Activated naive CD8-positive, alpha-beta T cell treated with anti-CD3 and anti-CD28 coated beads for 36 hours (primary cell): ENCODE measurements at places on chromosomes 4 and X. TPM values are rescaled to one million over a fixed set of nuclear protein-coding genes. Genes with fewer than 3 reads are reported as not detected.

DNA sequence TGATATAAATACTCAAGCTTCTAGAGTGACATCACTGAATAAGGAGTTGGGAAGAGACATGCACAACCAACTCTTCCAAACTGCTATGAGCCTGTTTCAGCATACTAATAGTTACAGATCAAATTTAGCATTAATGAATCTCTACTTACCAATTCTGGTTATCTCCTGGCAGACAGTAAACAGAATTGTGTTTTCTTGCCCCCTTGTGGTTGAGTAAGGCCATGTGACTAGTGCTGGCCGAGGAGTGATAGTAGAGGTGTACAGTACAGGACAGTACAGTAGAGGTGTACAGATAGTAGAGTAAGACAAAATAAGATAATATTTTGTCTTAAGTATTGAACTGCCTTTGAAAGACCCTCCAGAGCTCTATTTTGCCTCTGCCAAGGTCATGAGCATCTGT is 681.4 kb downstream of the GABRG1 start:
- DNase-seq, result no peak

- no peak for DNase-seq
These were observed 140.6 kb downstream of the GPM6A start for GRCh38 chr4:175671491-175671934.

DNA sequence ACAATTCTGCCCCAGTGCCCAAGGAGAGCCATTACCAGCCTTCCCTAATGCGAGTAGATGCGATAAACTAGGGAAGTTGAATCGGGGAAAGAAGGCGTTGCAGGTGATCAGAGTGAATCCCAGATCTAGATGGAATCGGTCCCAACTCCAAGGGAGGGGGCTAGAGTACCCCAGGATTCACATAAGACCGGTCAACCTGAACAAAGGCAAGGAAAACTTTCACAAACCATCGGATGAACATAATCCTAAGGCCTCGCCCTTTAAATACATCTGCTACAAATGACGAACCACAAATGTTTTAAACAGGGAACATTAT is 11.2 kb upstream of the ZCCHC13 start:
- DNase-seq, result no peak

GRCh38 chr4:43341741-43342140 is 449.2 kb downstream of the GRXCR1 start:
- no peak for DNase-seq

GRCh38 chrX:20231598-20231997 is 35.1 kb downstream of the RPS6KA3 start:
- no peak for DNase-seq

GRCh38 chrX:16042980-16043379 is 80.4 kb upstream of the GRPR start:
- DNase-seq, result no peak

GRCh38 chrX:69031971-69032391 is 133.3 kb downstream of the PJA1 start:
- no peak for DNase-seq

DNA sequence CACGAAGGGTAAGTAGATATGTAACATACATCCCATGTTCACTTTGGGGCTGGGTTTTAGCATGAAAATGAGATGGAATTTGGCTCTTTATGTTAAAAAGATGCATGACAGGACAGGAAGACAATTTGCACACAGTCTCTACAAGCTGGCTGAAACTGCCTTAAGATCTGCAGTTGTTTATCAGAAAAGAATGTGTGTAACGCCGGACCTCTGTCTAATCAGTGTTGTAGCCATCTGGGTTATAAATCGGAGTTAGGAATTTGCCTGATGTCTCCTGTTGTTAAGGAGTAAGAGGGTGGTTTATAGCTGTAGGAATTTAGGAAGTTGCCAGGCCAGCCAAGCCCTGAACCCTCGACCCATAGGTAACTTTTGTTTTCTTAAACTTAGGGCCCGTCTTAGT is 562.9 kb upstream of the FAT1 start:
- no peak for DNase-seq

- DNase-seq, result no peak
These were observed 1778.2 kb upstream of the PCDH10 start for GRCh38 chr4:131370846-131371245.

DNA sequence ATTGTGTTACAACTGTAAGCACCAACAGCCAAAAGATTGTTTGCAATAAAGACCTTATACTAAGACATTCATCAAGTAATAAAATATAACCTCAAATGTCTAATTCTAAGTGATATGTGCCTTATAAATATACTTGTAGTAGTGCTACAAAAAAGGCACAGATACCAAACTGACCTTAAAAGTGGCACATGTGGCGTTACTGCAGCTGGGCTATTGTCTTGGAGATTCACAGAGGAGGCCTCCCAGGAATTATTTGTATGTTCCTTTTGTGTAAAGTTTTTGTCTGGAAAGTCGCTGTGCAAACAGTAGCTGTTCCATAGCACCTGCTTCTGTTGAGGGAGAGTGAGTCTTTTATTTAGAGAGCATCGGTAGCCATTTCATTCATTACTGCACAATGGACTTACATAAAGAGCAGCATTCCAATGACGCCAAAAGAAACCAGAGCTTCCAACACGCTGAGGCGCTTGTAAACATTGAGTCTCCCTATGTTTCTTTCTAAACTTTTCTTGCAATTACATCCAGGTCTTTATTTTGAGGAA is 143.7 kb downstream of the RPA4 start:
- no peak for DNase-seq

GRCh38 chrX:43557792-43558191 is 98.3 kb upstream of the MAOA start:
- peak; percentile 33 for DNase-seq

DNA sequence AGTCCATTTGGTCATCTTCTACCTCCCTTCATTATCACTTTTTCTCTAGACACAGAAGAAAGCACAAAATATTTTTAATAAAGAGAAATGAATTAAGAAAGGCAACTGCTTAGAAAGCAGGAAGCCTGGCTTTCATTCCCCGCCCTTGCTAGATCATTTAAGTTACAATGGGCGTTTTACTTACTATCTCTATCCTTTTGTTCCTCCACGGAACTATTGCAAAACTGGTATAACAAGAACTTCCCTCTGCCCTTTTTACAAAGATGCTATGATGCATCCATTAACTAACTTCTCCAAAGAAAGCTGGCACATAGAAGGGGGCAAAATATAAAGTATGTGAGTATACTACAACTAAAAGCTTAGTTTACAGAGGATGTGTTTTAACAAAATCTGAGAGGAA is 434.5 kb upstream of the FTHL17 start:
- DNase-seq, result no peak

- no peak for DNase-seq
These were observed 126.7 kb downstream of the AFAP1 start for GRCh38 chr4:7812921-7813320.

DNA sequence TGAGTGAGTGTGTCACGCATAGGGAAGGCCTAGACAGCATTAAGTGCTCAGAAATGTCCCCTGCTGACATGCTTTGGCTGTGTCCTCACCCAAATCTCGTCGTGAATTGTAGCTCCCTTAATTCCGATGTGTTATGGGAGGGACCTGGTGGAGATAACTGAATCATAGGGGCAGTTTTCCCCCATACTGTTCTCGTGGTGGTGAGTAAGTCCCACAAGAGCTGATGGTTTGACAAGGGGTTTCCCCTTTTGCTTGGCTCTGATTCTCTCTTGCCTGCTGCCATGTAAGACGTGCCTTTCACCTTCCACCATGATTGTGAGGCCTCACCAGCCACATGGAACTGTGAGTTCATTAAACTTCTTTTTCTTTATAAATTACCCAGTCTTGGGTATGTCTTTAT is 78.0 kb downstream of the NSUN7 start:
- DNase-seq, result no peak

DNA sequence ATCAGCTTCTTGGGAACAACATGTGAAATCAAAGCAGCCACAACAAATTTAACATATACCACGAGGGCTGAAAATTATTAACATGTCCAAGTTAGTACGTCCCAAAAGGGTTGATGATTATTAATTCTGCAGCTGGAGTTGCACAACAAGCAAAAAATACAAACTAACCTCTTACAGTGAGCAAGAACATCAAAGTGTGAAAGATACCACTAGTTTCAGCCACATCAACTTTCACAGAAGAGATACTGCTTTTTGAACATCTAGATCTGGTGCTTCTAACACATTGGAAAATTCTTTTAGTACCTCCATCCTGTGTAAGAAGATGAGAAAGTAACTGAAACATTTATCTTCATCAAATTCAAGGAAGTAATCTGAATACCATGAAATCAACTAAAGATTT is 334.1 kb downstream of the PCDH7 start:
- DNase-seq, result no peak

DNA sequence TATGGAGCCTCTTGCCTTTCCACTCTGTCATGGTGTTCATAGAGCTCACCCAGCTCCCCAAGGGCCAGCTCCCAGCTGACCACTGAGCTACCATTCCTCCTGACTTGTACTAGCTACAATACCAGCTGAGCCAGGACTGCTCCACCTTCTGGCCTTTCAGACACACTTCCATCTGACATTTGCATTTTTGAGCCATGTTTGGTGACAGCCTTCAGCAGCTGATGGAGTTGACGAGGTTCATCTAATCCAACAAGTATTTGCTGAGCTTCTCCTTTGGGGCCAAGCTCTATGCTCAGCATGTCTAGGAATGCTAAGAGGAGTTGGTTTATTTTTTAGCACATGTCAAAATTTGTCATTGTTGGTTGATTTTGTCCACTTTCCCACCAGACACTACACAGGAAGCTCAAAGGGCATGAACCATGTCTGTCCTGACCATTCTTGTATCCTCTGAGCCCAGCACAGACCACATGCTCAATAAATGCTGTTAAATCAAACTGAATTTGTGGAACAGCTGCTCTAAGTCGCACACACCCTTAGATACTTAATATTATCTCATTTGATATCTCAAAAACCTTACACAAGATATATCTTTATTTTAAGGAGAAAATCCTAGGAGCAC is 142.6 kb upstream of the PPARGC1A start:
- DNase-seq, result no peak

DNA sequence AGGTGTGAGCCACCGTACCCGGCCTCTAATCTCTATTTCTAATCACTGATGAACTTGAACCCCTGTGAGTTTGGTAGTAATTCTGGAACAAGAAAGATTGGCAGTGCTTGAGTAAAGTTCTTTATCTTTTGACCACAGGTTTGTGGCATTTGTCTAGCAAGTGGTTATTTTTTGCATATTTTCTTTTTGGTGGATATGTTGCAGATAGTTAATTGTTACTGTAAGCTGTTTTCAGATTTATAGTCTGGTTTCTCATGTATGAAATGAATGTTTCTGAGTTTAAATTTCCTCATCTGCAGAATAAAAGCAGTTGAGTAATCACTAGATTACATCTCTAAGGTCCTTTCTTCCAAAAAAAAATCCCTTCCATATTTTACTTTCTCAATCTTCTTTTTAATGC is 105.2 kb downstream of the GASK1B start:
- DNase-seq, result no peak

GRCh38 chr4:177194906-177195305 is 114.8 kb upstream of the NEIL3 start:
- DNase-seq, result no peak

- no peak for DNase-seq
These were observed 196.6 kb upstream of the ETNPPL start for GRCh38 chr4:108959491-108959890.

- no peak for DNase-seq
These were observed 66.2 kb upstream of the TACR3 start for GRCh38 chr4:103786014-103786413.

- no peak for DNase-seq
These were observed 24.9 kb downstream of the DOCK11 start for GRCh38 chrX:118520216-118521206.

DNA sequence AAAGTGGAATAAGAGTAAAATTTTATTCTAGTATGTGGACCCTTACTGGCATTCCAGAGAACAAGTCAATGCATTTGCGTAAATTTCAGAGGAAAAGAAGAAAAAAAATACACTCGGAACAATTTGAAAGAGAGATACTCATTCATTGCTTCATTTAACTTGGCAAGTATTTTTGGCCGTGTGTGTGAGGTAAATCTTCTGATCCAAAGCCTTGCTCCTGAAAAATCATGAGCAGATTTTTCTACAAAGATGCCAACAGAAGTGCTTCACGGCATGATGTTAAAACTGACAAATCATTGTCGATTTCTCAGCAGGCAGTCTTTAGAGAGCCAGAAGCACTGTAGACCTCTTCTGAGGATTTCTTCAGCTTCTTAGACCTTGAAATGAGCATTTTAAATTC is 194.0 kb downstream of the COX18 start:
- DNase-seq, result no peak

DNA sequence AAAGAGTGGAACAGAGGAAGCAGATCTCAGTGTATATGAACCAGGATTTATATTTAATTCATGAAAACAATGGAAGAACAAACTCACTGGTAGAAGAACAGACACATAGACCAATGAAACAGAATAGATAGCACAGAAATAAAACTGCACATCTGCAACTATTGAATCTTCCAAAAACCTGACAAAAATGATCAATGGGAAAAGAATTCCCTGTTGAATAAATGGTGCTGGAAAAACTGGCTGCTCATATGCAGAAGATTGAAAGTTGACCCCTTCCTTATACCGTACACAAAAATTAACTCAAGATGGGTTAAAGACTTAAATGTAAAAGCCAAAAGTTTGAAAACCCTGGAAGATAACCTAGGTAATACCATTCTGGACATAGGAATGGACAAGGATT is 391.0 kb downstream of the MAGEB5 start:
- no peak for DNase-seq

GRCh38 chr4:18106620-18107019 is 85.1 kb upstream of the LCORL start:
- DNase-seq, result no peak

DNA sequence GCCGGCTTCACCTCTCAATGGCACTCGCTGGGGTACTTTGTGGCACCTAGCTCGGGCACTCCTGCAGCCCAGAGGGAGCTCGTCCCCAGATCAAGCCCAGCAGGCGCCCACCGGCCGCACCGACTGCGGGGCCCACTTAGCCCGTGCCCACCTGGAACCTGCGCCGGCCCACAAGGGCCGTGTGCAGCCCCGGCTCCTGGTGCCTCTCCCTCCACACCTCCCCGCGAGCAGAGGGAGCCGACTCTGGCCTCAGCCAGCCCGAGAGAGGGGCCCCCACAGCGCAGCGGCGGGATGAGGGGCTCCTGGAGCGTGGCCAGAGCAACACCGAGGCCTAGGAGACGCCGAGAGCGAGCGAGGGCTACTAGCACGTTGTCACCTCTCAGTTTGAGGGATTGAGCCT is 82.1 kb upstream of the SHISA3 start:
- no peak for DNase-seq

GRCh38 chrX:13923289-13923688 is 106.4 kb upstream of the GPM6B start:
- DNase-seq, result no peak

GRCh38 chrX:100625985-100626491 is 10.6 kb downstream of the TSPAN6 start:
- peak; percentile 2 for DNase-seq

Gene SPANXB1
- total RNA-seq, result not detected

Gene IL2
- 37.7 TPM for total RNA-seq

Gene TNIP2
- total RNA-seq, result 50.3 TPM

Gene GASK1B
- not detected for total RNA-seq

Gene GLRB
- not detected for total RNA-seq

Gene BLOC1S4
- total RNA-seq, result 19.4 TPM

Gene IL2RG
- 231 TPM for total RNA-seq

Gene PHOX2B
- total RNA-seq, result not detected

Gene F11
- not detected for total RNA-seq

Gene HDX
- 1.4 TPM for total RNA-seq

Gene RAB33A
- 26.1 TPM for total RNA-seq

Gene DUX4
- not detected for total RNA-seq

Gene PAGE2B
- total RNA-seq, result 0.52 TPM

Gene RNF150
- total RNA-seq, result 0.08 TPM
